Anterior cingulate cortex (tissue), 58 donors: ENCODE measurements at places on chromosomes 5 and 9.

DNA sequence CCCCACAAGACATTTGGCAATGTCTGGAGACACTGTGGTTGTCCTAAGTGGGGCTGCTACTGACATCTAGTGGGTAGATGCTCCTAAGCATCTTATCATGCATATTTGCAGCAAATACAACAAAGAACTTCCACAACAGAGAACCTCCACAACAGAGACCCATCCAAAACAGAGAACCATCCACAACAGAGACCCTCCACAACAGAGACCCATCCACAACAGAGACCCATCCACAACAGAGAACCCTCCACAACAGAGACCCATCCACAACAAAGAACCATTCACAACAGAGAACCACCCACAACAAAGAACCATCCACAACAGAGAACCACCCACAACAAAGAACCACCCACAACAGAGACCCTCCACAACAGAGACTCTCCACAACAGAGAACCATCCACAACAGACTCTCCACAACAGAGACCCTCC, 32.8 kb downstream of the ARPC5L start:
- no peak for DNase-seq

- no peak for DNase-seq
These were observed 94.2 kb downstream of the PAX5 start for GRCh38 chr9:36939655-36940499.

DNA sequence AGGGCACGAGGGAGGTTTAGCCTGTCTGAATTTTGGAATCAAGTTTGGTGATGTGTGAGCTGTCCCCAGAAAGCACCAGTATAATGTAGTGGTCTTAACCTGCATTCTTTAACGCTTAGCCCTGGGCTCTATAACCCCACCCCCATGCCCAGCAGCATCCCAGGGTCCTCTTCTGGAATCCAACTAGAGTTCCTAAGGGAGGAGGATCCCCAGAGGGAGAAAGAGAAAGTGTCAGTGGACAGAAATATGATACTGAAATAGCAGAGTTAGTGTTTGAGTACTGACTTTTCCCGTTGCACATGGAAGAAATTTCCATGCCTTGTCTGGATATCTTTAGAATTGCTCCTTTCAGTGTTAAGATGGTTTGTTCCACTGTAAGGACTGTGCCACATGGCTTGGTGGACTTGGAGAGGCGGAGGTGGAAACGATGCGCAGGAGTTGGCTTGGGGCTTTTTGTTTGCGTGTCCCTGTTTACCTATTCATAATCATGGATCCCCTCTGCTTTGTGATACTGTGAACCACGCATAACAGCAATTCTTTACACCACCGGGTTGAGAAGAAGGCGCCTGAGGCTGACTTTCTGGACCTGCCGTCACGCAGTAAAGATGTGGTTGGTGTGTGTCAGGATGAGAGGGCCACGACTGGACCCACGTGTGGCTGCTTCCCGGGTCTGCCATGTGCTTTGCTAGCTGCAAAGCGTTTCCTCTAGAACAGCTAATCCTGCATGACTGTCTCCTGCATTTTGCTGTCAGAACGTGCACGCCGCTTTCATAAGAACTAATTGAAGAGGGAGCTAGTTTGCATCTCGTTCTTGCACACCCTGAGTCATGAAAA, 142.3 kb downstream of the SMARCA2 start:
- DNase-seq: no peak

DNA sequence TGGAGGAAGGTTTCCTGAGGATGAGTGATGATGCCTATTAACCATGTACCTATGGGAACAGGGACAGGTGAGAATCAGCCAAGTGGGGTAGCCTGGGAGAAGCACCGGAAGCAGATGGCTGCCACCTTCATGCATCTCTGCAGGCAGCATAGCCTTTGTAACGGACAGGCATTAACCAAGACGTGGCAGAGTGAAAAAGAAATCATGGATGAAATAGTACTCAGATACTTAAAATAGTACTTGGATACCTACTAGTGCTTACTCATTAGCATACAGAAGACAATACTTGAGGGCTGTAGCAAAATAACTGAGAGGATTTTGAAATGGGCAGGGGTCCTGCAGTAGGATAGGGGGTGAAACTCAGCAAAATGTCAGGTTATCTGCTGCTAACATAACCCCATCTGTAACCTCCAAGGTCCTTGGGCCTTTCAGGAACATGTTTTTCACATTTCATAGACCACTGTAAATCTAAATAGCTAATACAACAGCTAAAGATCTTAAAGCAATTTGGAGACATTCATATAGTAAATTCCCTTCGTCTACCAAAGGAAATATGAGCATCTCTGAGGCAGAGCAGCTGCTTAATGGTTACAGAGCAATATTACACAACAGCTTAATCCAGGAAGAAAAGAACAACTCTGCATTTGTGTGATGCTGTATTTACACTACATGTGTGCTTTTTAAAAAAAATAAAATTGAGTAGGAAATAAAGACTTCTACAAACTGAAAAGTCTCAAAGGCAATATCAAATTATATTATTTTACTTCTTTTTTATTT, 154.3 kb downstream of the NFIB start:
- DNase-seq: no peak

DNA sequence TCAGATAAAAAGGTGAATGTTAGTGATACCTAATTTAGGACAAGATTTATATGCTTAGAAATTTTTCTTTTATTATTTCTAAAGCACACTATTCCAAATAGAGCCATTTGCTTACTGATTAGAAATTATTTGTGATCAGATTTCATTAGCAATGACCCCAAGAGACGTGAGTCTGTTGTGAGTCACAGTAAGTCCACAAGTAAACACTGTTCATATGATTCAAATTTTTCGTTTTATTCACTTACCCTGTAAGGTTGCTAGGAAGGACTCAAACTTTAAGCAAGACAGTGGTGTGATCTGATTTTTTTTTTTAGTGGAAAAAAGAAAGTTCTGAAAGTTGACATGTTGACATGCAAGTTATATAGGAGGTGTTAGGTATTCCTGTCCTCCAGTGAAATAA, 1.2 kb downstream of the CARD6 start:
- no peak for DNase-seq

DNA sequence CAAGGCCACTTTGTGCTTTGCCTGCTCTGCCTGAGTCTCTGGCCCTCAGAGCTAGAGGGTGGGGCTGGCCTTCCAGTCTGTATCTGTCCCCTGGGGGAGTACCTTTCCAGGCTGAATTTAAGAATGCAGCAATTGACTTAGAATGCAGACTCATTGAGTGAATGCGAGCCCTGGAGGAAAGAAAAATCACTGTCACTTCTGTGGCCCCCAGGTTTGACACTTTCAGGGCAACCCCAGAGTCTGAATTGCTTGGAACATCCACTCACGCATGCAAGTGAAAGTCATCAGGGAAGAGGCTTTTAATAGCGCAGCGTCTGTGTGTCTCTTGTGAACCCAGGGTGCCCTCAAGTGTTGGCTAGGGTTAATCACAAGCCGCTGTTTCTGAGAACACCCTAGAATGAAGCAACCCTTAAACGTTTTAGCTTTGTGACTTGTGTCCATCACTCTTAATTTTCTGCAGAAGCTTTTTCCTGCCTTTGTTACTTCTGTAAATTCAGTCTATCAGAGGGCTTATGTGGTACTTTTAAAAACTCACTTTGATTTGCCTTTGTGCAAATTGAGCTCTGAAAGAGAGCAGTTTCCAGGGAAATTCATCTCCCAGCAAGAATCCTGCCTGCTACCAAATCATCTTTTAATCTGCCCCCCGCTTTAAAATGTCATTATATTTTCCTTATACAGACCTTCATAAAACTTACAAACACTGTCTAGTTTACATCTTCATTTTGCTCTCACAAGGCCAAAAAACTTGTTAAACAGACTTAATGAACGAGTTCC, 146.8 kb upstream of the IQGAP2 start:
- DNase-seq: peak; percentile 27

DNA sequence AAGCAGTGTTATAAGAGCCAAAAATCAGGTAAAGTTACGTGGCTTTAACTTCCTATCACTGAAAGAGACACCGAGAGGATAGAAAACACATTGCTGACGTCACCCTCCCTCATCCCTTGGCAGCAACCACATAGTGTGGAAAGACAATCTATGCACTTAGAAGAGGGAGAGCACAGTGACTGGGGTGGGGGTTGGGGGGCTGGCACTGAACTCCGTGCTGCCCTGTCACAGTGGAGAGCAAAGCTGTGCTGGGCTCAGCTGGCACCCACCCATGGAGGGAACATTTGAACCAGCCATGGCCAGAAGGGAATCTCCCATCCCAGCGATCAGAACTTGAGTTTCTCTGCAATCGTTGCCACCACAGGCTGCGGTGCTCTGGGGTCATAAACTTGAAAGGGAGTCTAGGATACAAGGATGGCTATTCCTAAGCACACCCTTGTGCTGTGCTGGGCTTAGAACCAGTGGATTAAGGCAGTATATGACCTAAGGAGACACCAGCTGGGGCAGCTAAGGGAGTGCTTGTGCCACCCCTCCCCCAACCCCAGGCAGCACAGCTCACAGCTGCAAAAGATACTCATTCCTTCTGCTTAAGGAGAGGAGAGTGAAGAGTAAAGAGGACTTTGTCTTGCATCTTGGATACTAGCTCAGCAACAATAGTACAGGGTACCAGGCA, 73.4 kb downstream of the KIAA0825 start:
- no peak for DNase-seq

DNA sequence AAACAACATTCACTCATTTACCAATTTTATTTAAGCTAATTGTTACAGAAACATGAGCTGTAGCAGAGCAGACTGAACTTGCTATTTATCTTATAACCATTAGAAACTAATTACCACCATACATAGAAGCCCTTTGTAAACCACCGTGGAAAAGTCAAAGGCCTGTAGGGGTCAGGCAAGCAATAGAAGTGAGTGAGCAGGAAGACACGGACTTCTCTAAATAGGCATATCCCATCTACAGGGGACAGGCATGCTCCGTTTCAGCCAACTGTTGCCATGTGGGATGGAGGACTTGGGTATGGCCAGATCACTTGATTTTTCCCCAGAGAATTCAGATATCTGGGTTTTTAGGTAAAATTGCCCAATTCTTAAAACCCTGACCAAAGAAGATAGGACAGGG, 44.8 kb downstream of the PRRC1 start:
- DNase-seq: no peak

- no peak for DNase-seq
These were observed 3.7 kb downstream of the ROPN1L start for GRCh38 chr5:10445352-10445751.

- no peak for DNase-seq
These were observed 91.7 kb downstream of the NRG2 start for GRCh38 chr5:139951296-139951924.

DNA sequence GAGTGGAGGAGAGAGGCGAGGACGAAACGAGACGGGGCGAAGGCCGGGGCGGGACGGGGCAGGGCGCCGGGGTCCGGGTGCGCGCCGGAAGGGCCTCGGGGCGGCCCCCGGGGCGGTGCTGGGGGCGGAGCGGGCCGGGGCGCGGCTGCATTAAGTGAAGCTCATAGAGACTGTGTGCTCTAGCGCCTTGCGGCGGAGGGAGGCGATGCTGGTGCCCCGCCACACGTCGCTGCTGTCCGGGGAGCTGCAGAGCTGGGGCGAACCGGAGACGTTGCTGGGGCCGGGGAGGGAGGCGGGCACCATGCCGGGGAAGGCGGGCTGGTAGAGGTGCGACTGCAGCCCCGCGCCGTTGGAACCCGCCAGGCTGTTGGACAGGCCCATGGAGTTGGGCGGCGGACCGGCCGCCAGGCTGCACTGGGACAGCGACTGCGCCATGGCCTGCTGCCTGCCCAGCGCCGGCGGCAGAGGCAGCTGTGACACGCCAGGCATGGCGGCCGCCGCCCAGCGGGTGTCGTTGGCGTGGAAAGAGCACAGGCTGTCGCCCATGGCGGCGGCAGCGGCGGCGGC, 8.3 kb downstream of the OTP start:
- DNase-seq: no peak

- no peak for DNase-seq
These were observed 56.3 kb upstream of the SPATA31E1 start for GRCh38 chr9:87826331-87826730.

DNA sequence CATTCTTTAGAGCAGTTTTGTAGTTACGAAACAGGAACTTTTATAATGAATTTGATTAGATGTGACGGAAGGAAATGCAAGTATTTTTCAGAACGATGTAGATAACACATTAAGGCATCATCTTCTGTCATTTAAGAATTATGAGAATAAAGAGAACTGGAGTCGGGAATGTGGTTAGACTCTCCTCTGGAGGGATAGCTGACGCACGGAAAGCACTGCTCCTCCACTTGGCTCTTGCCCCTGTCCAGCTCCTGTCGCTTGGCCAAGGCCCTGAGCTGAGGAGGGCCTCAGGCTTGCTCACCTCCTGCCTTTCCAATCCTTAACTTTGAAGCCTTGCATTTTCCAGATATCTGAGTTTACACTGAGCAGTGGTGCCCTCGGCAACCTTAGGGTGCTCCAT, 60.5 kb downstream of the MAP1B start:
- peak; percentile 11 for DNase-seq

DNA sequence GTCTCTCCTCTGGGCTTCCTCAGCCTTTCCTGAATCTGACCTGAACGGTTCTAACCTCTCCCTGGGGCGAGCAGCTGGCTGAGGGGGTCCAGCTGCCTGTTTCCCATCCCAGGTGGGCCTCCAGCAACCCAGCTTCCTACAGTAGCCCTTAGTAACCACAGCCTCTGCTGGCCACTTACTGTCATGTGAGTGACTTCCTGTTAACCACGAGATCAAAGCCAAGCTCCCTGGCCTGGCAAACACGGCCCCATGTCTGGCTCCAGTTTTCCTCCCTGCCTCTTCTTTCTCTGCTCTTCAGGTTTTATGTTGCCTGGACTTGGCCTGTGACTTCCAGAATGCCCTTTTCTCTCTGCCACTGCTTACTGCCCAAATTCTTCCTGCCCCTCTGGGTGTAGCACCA, 47.2 kb upstream of the DAB2IP start:
- no peak for DNase-seq

- DNase-seq: no peak
These were observed 280.1 kb downstream of the CDH10 start for GRCh38 chr5:24364711-24365110.

- DNase-seq: no peak
These were observed 517.9 kb downstream of the MTRR start for GRCh38 chr5:8386719-8387288.

DNA sequence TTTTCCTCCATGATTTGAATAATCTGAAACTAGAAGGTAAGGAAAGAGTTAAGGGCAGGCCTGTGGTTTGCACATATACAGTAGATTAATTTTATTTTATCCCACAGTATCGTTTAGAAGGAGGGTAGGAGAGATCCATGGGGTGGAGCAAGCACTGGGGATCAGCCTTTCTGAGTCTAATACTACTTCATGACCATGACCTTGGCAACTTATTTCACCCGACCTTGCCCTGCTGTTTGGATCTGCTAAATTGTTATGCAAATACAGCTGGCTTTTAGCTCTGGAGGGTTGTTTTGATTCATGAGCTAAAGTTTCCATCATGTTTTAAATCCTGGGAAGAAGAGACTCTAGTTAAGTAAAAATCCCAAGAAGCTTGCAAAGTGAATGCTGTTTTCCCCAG, 864 bp upstream of the GRIN3A start:
- DNase-seq: no peak

DNA sequence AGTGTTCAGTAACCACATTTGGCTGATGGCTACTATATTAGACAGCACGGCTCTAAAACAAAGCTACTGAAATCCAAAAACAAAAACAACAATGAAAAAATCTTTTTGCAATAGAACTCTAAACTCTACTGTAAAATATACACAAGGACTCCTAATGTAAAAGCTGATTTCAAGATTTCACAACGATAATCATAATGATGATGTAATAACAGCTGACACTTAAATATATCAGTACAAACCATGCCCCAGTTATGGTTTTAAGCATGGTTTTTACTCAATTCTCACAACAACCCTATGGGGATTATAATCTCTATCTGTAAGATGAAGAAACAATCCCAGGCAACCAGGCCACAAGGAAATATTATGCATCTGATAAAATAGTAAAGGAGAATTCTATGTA, 3.3 kb downstream of the ZNF300 start:
- no peak for DNase-seq
